Stimulated activated CD4-positive, alpha-beta T cell treated with anti-CD3 and anti-CD28 coated beads, Interleukin-1b, Interleukin-23, amount 100 ng/mL, for 1 hour (primary cell): ENCODE measurements at places on chromosomes 7 and 10.

GRCh38 chr7:109752068-109752467 lies 1182.4 kb downstream of the DNAJB9 start:
- no peak for DNase-seq

GRCh38 chr7:111145472-111145871 lies 54.5 kb downstream of the LRRN3 start:
- DNase-seq, result no peak

DNA sequence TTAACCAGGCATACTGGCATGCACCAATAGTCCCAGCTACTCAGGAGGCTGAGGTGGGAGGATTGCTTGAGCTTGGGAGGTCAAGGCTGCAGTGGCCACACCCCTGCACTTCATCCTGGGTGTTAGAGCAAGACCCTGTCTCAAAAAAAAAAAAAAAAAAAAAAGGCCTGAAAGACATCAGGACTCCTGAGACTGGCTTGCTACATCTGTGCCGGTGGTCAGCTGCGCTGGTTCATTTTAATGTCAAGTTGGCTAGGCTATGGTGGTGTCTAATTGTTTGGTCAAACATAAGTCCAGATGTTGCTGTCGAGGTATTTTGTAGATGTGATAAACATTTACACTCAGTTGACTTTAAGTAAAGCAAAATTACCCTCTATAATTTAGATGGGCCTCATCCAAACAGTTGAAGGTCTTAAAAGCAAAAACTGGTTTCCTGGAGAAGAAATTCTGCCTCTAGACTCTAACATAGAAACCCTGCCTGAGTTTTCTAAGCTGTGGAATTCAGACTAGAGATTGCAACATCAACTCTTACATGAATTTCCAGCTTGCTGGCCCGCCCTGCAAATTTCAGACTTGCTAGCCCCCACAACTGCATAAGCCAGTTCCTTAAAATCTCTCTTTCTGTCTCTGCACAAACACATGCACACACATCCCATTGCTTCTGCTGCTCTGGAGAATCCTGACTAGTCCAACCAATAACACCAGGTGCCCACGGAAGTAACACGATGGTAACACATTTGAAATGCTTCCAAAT lies 18.2 kb downstream of the MYOF start:
- DNase-seq, result no peak

DNA sequence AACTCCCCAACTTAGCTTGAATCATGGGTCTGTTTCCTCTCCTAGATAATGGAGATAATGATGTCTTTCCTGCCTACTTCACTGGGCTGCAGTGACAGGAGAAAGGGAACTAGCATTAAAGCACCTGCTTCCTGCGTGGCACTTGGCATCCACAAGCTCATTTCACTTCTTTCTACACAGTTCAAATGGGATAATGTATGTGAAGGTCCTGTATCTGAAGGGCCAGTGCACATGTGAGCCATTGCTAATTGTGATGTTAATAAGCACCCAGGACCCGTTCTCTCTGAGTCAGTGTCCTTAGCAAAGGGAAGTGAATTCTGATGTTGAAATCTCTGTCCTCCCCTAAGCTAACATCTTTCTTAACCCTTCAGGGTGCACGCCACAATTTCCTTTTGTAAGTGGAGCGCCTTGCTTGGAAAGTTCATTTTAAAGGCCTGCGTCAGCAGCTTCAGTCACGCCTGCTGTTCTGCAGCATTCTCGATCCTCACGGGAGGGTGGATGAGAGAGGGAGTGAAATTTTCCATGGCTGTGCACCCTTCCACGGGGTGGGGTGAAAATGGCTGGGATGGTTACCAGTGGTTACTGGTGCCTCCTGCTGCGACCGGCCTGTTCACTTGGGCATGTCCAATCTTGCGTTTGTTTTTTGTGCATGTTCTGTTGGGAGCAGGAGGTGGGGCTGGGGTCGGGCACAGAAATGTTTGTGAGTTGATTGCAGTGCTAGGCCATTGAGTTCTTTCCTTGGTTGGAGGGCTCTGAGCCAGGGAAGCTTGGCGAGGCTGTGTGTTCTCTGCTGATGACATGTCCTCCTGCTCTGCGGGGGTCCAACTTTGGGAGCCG lies 59.2 kb downstream of the HK1 start:
- no peak for DNase-seq

DNA sequence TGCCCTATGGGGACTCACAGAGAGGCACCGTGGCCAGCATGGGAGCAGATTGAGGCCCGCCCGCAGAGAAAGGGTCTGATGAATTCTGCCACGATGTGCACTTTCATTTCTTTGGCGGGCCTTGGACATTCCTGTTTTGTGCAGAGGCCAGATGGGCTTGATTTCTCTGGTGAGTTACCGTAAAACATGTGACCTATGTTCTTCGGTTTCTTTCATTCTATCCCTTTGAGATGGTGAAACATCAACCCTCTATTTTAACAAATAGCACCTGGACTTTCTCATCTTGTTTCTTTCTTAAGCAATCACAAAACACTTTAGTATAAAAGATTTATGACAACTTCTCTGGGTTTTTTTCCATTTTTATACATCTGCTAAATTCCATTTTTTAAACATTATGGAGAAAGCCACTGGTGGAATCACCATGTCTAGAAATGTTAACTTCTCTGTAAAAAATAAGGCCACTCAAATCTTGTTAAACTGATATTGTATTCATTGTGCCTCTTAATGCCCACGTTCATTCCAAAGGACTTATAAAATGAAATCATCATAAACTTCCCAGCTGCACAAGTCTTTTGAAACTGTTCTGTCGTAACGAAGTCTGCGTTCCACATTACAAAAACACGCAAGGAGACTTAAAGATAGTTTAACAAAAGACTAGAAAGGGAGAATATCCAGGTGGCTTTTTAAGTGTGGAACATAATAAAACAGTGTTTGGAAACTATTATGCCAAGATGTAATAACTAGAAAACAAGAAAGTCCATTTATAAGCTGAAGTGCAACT lies 21.4 kb upstream of the ODAD2 start:
- no peak for DNase-seq

DNA sequence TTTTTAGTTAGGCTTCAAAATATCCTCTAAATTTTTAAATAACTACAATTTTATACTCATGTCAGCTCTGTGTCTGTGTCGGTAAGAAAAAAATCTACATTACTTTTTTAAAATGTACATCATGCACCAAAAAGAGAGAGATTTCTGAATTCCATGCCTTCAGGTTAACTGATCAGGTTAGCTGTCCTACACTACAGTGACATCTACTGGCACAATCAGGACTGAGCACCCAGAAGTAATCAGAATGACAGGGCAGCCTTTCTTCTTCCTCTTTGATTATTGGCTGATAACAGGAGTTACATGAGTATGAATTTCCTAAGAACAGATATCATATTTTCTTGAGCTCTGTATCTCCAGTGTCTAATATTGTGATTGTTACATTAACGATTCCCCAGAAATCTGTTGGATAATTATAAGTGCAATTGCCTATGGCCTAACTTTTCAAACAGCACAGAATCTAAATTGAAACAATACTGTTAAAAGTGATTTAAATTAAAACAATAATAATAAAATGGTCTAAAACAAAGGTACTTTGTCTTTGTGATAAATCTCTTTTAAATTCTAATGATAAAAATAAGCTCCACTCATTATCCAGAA lies 41.8 kb upstream of the HYCC1 start:
- DNase-seq, result peak; percentile 19

- no peak for DNase-seq
These were observed 553.8 kb downstream of the GLRX3 start for GRCh38 chr10:130689743-130690626.

DNA sequence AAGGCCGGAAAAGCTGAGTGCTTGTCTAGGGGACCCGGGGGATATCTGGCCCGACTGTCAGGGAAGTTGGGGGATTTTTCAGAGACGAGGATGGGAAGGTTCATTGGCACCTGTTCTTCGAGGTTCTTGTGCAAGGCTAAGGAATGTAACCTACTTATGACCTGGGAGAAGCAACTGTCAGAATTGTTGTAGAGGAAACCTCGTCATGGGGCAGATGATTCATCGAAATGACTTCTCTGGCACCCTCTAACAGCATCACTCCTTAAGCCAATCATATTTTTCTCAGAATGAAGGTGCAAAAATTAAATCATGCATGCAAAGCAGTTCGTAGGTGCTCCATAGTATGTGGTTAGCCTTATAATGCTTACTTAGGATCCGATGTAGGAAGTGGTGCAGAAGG lies 58.6 kb downstream of the PLXDC2 start:
- DNase-seq, result no peak

- no peak for DNase-seq
These were observed 13.8 kb downstream of the CYTH3 start for GRCh38 chr7:6258440-6259182.

DNA sequence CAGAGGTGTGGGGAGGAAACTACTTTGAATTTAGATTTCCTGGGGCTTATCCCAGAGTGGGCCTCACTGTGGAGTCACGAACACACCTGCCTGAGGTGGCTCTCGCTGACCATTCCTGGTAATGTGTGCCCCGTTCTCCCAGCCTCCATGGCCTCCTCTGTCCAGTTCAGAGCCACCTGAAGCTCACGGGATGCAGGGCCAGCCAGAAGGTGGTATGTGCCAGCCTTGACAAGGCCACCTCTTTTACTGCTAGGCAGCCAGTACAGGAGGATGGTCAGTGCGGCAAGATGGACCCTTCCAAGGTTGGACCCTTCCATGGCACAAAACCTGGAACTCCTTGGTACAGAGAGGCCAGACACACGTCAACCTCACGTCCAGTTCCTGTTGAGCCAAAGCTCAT lies 210.3 kb downstream of the DNAJB6 start:
- DNase-seq, result no peak

DNA sequence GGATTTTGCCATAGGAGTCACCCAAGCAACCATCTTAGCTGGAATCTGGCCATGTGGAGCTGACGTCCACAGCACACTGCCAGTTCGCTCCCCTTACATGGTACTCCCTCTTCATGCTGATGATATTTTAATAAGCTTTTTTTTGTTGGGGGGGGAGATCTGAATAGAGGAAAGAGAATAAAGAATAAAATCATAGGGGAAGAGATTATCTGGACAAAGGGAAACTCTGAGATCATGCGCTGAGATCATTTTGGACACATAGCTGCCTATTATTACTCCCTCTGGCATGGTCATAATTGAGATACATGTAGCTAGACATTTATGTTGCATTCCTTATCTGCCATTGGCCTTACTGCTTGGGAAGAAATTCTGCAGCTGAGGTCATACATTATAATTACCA lies 282.7 kb downstream of the HTR7 start:
- DNase-seq, result no peak

GRCh38 chr10:43231523-43232078 lies 35.3 kb downstream of the RASGEF1A start:
- DNase-seq, result no peak

GRCh38 chr10:2731940-2732339 lies 335.4 kb upstream of the PFKP start:
- no peak for DNase-seq

- DNase-seq, result no peak
These were observed 107.3 kb downstream of the EXOC4 start for GRCh38 chr7:133360201-133360600.

DNA sequence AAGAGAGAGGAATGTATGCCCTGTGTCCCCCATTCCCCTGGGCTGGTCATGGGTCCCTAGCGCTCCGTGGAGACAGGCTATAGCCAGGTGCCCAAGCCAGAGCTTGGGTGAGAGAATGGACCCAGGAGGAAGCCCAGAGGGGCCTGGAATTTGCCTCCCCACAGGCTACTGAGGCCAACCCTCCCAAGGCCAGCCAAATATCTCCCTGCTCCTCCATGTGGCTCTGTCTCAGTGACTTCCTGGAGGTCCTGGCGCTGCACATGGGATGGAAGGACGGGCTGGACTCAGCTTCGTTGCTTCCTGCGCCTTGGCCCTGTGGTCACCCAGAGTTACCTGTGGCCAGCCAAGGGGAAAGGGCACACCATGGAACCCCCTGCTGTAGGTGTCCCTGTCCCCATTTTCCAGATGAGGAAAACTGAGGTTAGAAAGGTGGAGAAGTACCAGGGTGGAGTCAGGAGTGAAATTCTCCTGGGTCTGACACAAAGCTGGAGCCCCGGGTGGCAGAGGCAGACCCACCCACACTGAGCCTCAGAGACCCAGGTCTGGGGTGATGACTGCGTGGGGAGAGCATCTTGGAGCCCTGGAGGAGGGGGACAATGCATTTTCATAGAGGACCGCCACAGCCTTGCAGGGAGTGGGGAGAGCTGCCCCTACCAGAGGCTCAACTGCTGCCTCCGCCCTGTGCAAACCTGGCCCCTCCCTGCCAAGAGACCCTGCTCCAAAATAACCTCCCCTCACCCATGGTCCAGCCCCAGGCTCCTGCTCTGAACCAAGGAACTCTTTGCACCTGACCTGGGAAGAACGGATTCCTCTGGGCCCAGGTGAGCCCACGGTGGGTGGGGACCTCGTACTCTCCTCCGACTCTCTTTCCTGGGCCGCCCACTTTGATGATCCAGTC lies 42.6 kb downstream of the TMEM270 start:
- no peak for DNase-seq

DNA sequence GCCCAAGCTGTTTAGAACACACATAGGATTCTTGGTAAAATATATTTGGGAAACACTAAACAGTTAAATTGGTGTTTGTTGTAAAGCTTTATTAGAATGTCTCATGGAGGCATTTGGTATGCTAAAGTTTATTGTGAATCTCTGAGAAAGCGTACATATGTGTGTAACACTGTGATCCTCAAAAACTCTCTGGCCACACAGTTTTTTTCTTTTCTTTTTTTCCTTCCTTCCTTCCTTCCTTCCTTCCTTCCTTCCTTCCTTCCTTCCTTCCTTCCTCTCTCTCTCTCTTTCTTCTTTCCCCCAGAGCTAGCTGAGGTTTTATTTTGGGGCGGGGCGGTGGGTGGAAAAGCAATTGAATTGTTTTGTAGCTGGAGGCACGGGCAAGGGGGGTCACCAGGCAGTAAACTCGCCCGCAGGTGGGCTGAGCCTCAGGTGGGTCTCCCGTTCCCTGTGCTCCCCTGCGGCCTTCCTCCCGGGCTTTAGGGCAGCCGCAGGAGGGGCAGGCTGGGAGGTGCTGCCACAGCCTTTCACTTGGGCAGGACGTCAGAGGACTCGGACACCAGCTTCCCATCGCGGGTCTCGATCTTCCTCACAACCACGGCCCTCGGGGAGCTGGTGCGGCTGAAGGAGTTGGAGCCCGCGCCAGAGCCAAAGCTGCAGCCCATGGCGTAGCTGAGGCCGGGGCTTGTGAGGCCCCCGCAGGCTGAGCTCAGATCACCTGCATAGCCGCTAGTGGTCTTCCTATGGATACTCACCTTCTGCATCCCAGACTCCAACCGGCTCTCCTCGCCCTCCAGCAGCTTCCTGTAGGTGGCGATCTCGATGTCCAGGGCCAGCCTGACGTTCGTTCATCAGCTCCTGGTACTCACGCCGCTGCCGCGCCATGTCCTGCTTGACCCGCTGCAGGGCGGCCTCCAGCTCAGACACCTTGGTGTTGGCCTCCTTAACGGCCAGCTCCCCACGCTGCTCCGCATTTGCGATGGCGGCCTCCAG lies 459.0 kb downstream of the GATA3 start:
- DNase-seq, result no peak

DNA sequence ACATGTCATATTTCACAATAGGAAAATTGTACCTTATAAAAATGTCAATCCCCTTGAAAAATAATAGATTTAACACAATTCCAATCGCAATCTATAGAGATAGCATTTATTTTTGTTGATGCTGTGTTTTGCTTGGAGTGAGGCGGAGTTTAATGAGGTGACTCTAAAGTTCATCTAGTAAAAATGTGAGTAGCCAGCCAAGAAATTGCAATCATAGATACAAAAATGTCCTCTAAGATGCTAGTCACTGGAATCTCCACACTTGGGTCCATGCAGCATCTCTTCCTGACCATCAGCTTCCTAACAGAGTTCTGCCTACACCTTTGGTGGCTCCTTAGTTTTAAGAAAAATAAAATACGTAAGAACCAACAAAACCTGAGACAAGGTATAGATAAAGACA lies 44.9 kb downstream of the GLI3 start:
- DNase-seq, result no peak
